ENCODE measurements at places on chromosomes 7 and 10.

- no peak for DNase-seq
Measured at GRCh38 chr7:120949393-120949911, 1.1 kb upstream of the ING3 start.

- no peak for DNase-seq
Measured at GRCh38 chr7:85172530-85172941, 14.3 kb downstream of the SEMA3D start.

DNA sequence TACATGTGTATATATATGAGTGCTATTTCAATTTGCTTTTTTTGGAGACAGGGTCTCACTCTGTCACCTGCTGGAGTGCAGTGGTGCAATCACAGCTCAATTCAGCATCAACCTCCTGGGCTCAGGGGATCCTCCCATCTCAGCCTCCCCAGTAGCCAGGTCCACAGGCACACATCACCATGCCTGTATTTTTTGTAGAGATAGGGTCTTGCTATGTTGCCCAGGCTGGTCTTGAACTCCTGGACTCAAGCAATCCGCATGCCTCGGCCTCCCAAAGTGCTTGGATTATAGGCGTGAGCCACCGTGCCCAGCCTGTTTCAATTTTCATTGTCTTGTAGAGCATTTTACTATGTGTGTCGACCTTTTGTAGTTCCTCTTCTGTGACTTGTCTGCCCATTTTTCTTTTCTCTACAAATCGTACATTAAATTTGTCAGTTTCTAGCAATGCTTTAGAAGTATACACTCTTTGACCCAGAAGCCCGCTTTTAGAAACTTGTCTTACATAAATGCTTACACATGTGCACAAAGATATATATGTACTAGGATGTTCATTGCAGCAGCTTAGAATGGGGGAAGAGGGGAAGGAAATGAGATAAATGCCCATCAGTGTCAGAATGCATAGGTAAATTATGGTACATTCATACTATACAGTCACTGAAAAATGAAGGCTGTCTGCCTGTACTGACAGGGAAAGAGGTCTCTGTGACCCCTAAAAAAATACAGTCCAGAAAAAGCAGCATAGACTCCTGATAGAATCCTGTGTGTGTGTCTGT is 12.2 kb upstream of the RFC2 start:
- no peak for DNase-seq

DNA sequence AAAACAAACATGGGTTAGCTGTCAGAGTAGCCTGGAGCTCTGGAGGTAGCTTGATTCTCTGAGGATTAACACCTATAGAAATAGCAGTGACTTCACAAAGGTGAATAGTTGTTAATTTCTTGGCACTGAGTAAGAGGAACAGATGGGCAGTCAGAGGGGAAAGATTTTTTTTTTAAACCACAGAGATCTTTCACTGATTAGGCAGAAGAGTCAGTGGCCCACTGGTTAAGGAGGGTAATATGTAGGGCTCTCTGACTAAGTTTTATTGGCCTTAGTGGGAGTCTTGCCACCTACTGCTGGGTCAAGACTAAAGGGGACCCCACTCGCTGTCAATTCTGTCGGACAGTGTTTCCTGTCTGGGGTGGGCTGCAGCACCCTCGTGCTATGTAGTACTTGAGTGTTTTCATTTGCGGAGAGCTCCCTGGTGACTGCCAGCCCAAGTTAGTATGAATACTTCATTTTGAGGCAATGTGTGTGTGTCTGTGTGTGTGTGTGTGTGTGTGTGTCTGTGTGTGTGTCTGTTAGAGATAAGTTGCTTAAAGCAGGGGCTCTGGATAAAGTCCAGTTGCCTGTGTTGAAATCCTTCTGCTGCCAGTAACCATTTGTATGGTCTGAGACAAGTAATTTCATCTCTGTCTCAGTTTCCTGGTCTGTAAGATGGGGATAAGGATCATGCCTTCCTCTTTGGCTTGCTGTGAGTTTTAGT is 145.2 kb downstream of the ARID5B start:
- DNase-seq = no peak

GRCh38 chr7:25752967-25753791 is 398.8 kb upstream of the NFE2L3 start:
- no peak for DNase-seq

GRCh38 chr10:22159180-22159579 is 58.6 kb downstream of the EBLN1 start:
- no peak for DNase-seq

DNA sequence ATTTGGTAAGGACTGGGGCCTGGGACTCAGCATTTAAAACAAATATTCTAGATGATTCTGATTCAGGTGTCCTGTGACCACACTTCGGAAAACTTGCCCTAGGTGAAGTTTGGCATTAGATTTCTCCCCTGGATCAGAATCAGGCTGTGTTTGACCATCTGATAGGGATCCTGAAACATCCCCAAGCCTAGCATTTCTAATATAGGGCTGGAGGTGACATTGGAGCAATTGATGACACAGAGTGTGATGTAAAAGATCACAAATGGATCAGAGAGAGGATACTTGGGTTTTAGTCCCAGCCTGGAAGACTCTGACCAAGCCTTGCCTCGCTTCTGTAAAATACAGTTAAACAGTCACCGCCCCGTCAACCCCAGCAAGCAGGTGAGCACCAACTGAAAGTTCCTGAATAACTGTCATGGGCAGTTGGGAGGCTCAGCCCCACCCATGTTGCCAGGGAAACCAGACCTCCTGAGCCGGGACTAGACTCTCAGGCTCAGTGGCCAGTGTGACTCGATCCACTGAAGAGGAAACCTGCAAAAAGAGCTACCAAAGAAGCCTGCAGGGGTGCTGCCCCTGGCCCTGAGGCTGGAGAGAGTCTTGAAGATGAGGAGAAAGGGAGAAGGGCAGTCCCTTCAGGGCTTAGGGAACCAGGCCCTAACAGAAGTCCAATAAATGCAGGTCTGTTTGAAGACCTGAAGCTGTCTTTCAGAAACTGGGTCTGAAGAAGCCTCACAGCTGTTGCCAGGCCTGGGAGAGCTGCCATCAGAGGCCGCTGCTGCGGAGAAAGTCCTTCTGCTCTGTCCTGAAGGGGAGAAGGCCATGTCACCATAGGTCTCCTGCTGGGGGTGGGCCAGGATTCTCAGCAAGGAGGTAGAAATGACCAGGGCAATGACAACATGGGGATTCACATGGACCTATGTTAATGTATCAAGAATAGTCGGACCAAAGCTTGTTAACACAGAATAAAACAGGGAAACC is 126.1 kb upstream of the KCNMA1 start:
- no peak for DNase-seq

DNA sequence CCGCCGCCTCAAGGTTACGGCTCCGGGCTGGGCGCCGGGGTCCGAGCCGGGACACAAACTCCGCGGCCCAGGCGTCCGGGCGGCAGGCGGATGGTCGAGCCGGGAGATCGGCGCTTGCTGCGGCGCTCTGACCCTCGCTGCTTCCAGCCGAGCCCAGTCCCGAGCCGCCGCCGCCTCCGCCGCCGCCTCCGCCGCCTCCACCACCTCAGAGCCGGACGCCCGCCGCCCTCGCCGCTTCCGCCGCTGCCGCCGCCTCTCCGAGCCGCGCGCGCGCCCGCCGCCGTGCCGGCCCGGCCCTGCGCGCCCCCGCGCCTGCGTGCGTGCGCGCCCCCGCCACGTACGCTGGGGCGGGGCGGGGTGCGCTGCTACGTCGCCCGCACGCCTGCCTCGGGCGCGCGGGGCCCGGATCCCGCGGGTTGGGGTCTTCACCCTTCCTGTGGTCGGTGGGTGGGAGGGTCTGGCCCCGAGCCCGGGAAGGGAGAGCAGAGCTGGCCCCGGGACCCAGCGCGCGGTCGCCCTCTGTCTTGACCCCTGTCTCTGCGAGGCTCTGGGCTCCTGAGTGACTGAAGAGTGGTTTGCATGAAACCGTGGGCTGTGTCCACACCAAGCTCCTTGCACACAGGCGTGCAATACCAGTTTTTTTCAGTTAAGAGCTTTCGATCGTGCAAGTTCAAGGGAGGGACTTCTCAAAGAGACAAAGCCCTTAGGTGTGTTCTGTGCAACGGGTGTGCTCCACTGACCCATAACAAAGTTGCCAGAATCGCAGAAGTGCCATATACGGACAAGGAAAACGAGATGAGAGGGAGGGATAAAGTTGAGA is at the start of gene SMURF1:
TSS of gene SMURF1 (minus strand) at position 256 of the 820 bp plus-strand sequence. CDS start 328 bp downstream, outside the sequence.
- DNase-seq = peak; percentile 56

- DNase-seq = no peak
Measured at GRCh38 chr7:20240080-20240926, 23.1 kb upstream of the MACC1 start.

- DNase-seq = no peak
Measured at GRCh38 chr7:47474937-47475879, 106.7 kb downstream of the TNS3 start.
